ENCODE measurements at places on chromosomes 4 and X.

- DNase-seq, result peak; percentile 6
Measured at GRCh38 chr4:101967697-101968346, 177.3 kb downstream of the BANK1 start.

GRCh38 chr4:73704314-73705055 is 35.9 kb upstream of the CXCL8 start:
- peak; percentile 99 for DNase-seq

DNA sequence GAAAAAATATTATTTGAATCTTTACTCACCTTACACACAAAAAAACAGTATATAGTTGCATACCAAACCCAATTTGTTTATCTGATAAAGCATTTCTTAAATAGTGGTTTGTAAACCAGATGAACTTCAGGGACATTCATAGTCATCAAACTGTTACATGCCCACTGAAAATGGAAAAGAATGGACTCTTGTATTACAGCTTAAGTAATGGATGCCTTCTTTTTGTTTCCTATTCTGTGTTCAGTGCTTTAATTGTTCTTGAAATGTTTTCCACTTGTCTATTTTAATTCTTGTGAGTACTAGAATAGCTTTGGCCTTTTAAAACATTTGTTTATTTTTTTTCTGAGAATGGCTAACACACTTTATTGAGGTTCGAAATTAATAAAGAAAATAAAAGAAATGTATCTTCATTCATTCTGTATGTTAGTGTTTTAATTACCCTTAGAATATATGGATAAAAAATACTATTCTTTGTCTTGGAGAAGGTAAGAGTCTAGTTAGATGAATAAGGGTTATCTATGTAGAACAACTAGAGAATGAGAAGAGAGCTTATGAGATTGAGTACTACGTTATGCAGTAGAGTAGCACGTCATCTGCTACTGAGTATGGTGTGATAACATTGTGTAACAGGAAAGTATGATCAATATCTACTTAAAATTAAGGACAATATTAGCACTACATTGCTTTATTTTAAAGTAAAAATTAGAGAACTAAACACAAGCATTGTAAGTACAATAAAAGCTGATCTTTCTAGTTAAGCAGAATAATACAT is 9.9 kb downstream of the CPEB2 start:
- no peak for DNase-seq

GRCh38 chrX:8043121-8043520 is 115.9 kb upstream of the PNPLA4 start:
- DNase-seq, result no peak

DNA sequence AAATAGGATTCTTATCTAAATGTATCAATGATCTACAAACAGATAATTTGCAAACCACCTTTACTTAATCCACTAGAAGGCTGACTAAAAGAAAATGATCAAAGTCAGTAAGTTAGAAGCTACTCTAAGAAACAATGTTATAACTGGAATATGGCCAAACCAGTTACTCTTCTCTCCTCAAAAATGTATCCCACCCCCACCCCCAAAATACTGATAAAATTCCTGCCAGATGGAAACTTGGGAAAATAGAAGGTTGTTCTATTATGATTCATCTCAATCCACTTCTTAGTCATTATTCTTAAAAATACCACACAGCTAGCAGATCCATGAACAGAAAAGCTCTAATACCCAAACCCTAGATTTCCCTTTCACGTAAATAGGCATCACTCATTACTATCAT is 206.4 kb downstream of the KLHL13 start:
- no peak for DNase-seq

DNA sequence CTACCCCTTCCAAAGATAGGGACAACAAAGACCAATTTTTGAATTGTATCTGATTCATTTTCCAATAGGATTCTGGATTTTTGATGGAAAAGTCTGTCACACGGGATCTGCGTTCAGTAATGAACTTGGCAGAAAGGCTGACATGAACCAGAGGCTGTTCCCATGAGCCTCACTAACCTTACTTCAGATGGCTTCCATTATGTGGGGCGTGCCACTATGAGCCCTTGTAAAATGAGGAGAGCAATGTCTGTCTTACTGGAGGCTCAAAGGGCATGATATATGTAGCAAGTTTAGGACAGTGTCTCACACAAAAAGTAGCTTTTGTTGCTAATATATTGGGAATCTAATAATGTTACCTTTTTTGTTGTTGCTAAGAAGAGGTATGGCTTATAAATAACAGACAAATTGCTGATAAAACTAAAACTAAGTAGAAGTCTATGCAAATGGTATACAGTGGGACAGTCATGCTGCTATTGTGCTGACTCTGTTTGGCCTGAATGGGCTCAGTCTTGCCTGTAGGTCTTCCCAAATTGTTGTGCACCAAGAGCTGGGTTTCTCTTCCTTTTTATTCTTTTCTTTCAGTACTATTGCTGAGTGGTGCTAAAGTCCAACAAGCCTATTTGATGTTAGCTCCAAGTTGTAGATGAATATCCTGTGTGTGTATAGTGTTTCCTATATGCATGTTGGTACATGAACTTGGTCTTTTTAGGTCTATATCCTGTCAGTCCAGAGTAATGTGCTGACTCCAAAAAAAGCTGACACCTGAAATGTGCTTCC is 132.1 kb downstream of the SPRY1 start:
- no peak for DNase-seq

DNA sequence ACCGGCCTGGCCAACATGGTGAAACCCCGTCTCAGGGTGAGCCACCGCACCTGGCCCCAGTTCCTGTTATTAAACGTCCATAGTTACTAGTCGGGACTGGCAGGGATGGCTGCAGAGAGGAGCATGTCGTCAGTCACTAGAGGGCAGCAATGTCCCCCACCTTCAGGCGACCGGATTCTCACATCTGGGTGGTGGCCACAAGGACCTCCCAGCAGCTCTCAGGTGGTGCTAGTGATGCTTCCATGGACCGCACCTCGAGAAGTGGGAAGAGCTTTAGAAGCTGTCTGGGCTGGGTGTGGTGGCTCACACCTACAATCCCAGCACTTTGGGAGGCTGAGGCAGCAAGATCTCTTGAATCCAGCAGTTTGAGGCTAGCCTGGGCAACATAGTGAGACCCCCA is 13.3 kb upstream of the IL3RA start:
- DNase-seq, result no peak

- DNase-seq, result no peak
Measured at GRCh38 chrX:1661048-1661921, 46.4 kb downstream of the ASMT start.

DNA sequence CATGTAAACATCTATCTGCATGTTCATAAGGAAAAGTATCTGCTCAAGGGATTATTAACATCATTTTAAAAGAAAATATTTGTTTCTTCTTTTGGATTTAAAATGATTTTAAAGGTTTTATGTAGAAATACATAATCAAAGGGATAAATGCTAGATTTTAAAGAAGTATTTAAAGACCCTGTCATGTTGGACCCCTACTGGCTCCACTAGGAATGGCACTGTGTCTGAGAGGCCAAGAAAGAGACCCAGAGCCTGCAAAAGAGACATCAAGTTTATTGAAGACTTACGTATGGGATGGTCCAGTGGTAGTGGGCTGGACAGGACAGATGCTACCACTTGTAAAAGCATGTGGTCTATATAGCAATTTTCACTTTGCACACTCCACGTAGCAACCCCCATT is 78.7 kb upstream of the PCDH18 start:
- no peak for DNase-seq

- DNase-seq, result no peak
Measured at GRCh38 chrX:129115104-129115503, 408.2 kb downstream of the SMARCA1 start.

Data from fibroblast of gingiva (primary cell).